Glutamatergic neuron (in vitro differentiated cells): ENCODE measurements at places on chromosomes 6 and 20.

- DNase-seq: no peak
Measured at GRCh38 chr6:110183292-110183885, 3.2 kb downstream of the CDC40 start.

- DNase-seq: no peak
Measured at GRCh38 chr6:110449541-110449895, 26.9 kb downstream of the SLC22A16 start.

DNA sequence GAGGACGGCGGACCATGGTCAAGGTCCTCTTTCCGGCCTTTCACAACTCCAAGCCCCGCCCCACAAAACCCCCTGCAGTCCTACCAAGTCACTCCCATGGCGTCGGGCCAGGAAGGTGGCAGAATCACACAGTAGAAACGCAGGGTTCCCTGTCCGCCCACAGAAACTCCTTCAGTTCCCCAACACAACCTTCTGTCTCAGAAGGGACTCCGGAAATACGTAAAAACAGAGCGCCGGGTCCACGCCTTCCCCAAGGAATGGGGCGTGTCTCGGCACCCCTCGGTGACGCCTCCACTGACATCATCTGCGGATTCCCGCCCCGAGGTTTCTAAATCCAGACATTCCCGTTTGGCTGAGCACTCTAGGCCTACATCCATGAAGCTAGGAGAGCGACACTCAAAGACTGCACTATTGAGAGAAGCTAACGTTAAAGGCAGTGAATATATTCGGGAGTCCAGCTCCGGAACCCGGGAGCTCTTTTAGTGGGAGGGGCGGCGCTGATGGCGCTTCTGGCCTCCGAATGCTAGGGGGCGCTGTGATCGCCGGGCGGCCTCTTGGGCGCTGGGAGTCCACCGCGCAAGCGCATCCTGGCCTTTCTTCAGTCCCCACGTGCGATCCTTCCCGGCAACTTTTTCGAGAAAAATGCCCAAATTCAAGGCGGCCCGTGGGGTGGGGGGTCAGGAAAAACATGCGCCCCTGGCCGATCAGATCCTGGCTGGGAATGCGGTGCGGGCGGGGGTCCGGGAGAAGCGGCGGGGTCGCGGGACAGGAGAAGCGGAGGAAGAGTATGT, at the start of the genes BYSL and MED20:
BYSL (plus strand) TSS at position 579 of the 791 bp plus-strand sequence; CDS start at position 643, 64 bp downstream.
MED20 (minus strand) TSS at position 219 of the 791 bp plus-strand sequence; CDS start at position 98, 121 bp downstream.
- DNase-seq: peak; percentile 96

DNA sequence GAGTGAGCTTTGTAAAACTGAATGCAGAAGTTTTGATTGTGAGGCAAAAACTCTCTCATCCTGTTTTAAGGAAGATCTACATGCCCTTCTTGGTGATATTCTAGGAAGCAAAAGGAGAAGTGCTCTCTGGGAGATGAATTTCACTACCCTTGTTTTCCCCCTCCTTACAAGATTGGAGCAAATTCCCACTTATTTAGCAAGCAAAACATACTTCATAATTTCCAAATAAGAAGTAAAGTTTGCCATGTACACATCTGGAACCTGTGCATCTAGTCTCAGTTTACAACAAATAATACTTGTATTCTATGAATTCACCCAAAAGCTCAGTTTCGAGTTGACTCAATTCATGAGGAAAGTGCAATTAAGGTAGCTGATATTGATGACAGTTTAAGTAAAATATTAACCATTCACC, 27.6 kb upstream of the IFNGR1 start:
- DNase-seq: no peak

- DNase-seq: no peak
Measured at GRCh38 chr6:110214338-110214737, 34.1 kb downstream of the CDC40 start.
